ENCODE measurements at places on chromosomes 2 and 18. TPM values are rescaled to one million over a fixed set of nuclear protein-coding genes. Genes with fewer than 3 reads are reported as not detected.

GRCh38 chr2:223101340-223102039, 49.5 kb downstream of the KCNE4 start:
- H3K4me3 ChIP-seq, result no peak overlapping the region
- DNase-seq, result no peak
- H3K36me3 ChIP-seq, result no peaks in the 10 kb centered on the region
- H3K27ac ChIP-seq, result no peak overlapping the region
- H3K4me1 ChIP-seq, result no peaks in the 10 kb centered on the region

- no peak overlapping the region for H3K4me3 ChIP-seq
- no peak for DNase-seq
- H3K36me3 ChIP-seq, result peaks cover 81% of the 10 kb centered on the region
These were observed 21.3 kb downstream of the PLEKHB2 start for GRCh38 chr2:131126436-131126835.

Gene ITGA6
- total RNA-seq, result 188 TPM

DNA sequence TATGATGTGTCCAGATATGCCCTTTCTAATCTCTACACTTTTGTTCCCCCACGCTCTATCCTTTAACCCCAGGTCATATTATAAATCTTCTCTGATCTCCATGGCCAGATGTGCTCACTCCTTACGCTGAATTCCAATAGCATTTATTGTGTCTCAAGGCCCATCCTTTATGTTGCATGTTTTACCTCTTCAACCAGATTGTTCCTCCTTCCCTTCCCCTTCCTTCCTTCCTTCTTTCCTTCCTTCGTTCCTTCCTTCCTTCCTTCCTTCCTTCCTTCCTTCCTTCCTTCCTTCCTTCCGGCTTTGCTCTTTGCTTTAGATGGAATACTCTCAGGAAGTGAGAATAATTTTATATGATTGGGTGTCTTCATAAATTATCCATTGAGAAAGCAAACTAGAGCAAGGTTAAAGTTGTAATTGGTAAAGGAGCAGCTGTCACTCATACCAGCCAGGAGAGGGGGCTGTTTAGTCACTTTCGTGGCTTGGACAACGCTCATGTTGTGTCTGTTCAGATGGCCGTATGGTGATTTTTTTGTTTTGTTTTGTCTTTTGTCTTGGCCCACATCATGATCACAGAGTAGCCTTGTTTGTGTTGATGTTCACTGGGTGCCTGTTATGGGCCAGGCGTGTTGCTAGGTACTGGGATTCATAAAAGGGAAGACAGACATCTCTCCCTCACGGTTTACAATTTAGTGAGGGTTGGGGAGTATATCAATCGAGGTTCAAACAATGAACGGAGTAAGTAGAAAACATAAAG, 68.0 kb downstream of the DAW1 start:
- no peaks in the 10 kb centered on the region for H3K36me3 ChIP-seq
- H3K4me1 ChIP-seq, result no peaks in the 10 kb centered on the region
- no peak overlapping the region for H3K27ac ChIP-seq

- H3K27ac ChIP-seq, result no peak overlapping the region
- H3K4me1 ChIP-seq, result no peaks in the 10 kb centered on the region
- DNase-seq, result no peak
- no peaks in the 10 kb centered on the region for H3K27me3 ChIP-seq
- no peaks in the 10 kb centered on the region for H3K36me3 ChIP-seq
- H3K4me3 ChIP-seq, result no peak overlapping the region
These were observed 80.8 kb downstream of the TWIST2 start for GRCh38 chr2:238928520-238929241.

DNA sequence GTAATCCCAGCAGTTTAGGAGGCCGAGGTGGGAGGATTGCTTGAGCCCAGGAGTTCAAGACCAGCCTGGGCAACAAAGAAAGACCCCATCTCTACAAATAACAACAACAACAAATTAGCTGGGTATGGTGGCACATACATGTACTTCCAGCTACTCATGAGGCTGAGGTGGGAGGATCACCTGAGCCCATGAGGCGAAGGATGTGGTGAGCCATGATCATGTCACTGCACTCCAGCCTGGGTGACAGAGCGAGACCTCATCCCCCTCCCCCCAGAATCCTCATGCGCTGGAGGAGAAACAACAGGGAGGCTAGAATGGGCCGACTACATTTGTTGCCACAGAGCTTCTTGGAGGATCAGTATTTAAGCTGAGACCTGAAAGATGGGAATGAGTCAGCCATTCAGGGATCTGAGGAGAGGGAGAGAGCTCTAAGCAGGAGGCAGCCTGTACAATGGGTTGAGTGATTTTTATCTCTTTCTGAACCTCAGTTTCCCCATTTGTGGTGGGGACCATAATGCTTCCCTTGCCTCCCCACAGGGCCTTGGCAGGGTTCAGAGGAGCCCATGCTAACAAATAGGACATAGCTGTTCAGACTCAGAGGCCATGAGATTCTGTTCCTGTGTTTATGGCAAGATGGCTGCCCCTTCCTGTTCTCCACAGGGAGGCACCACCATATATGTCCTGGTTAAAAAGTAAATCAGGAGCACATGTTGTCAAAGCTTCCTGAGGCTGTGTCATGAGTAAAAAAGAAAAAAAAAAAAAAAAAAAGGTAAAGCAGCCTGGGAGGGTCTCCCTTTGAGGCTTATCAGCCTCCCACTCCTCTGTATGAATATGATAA, 131.4 kb upstream of the HAAO start:
- H3K36me3 ChIP-seq, result no peaks in the 10 kb centered on the region
- DNase-seq, result no peak
- H3K4me3 ChIP-seq, result no peak overlapping the region
- H3K27ac ChIP-seq, result no peak overlapping the region
- H3K4me1 ChIP-seq, result no peaks in the 10 kb centered on the region
- H3K27me3 ChIP-seq, result peaks cover 13% of the 10 kb centered on the region

Gene ASTL
- total RNA-seq, result 10.4 TPM

GRCh38 chr2:147910990-147911473, 66.2 kb downstream of the ACVR2A start:
- no peaks in the 10 kb centered on the region for H3K4me1 ChIP-seq
- no peaks in the 10 kb centered on the region for H3K36me3 ChIP-seq
- no peak overlapping the region for H3K4me3 ChIP-seq
- no peaks in the 10 kb centered on the region for H3K27me3 ChIP-seq
- H3K27ac ChIP-seq, result no peak overlapping the region
- DNase-seq, result no peak

- no peaks in the 10 kb centered on the region for H3K36me3 ChIP-seq
- no peak overlapping the region for H3K27ac ChIP-seq
- DNase-seq, result no peak
- H3K4me3 ChIP-seq, result no peak overlapping the region
These were observed 375.2 kb downstream of the TRIB2 start for GRCh38 chr2:13091861-13092378.

DNA sequence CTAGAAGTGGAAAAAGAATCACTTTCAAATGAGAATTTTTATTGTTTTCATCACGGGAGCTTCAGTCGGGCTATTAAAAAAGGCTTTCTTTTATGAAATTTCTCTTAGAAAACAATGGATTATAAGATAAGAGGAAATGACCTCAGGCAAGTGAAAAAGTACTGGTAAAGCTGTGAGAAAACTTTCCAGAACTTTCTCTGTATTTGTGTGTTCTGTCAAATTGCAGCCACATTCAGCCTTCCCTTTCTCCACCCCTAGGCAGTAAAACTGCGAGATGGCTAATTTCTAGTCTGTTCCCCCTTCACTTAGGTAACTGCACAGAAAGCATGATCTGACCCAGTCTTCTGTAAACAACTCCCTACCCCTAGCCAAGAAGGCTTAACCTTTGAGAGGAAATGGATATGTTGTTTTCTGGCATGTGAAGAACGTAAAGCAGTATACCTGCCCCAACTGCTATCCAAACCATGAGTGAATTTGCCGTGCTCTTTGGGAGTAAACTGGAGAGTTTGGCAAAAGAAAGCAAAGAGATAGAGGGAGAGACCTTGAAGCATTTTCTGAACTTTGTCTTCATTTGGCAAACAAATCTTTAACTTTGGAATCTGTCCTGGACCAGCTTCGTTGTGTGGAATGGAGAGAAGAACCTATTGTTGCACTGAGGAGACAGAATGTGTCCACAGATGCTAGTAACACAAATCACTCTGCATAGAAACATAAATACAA, 105.4 kb downstream of the ETAA1 start:
- H3K36me3 ChIP-seq, result no peaks in the 10 kb centered on the region
- no peak overlapping the region for H3K27ac ChIP-seq
- no peaks in the 10 kb centered on the region for H3K27me3 ChIP-seq
- no peak overlapping the region for H3K4me3 ChIP-seq
- H3K4me1 ChIP-seq, result no peaks in the 10 kb centered on the region
- DNase-seq, result no peak

GRCh38 chr2:219171231-219171651, 1.4 kb upstream of the SLC23A3 start:
- H3K27me3 ChIP-seq, result no peaks in the 10 kb centered on the region
- H3K36me3 ChIP-seq, result peaks cover 4% of the 10 kb centered on the region
- no peak overlapping the region for H3K4me3 ChIP-seq

Gene CYS1
- total RNA-seq, result not detected

DNA sequence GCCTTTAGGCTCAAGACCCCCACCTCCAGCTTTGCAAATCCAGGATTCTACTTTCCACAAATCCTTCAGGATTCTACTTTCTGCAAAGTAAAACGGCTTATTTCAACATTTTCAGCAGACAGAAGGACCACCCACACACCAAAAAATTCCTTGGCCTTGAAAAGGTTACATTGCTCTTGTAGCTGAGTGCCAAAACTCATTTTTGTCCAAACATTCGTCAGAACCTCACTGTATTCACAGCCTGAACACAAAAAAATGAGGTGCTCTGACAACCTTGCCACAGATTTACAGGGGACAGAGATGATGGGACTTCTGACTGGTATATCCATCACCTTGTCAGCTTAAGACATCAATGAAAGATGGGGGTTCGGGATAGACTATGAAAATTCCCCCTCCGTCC, 63.0 kb upstream of the COX7A2L start:
- DNase-seq, result no peak
- no peak overlapping the region for H3K27ac ChIP-seq
- no peaks in the 10 kb centered on the region for H3K4me1 ChIP-seq
- peaks cover 4% of the 10 kb centered on the region for H3K27me3 ChIP-seq

Gene MC5R
- not detected for total RNA-seq

Gene STK11IP
- 52.8 TPM for total RNA-seq

DNA sequence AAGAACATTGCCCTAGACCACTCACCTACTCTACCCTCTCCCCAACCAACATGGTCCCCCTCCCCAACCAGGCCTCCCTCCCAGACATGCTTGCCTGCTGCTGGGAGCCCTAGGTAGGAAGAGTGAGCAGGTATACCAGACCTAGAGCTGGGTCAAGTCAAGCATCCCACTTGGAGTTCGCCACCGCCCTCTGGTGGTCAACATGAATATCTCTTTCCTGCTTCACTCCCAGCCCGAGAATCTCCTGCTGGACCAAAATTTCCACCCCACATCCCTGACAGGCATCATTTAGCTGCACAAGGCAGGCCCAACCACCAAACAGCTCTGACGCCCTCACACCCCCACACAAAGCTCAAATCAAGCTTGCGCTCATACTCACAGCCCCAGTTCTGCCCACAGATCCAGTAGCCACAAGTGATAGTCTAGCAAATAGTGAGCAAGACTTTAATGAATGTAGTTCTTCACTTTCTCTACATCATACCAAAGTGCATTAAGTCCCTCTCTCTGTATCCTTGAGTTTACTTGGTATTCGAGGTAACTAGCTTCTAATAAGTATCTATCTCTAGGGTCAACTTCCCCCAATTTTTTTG, 116.0 kb downstream of the TNS1 start:
- peaks cover 19% of the 10 kb centered on the region for H3K27me3 ChIP-seq
- peaks cover 3% of the 10 kb centered on the region for H3K4me1 ChIP-seq
- no peak overlapping the region for H3K4me3 ChIP-seq
- no peak overlapping the region for H3K27ac ChIP-seq
- no peaks in the 10 kb centered on the region for H3K36me3 ChIP-seq

DNA sequence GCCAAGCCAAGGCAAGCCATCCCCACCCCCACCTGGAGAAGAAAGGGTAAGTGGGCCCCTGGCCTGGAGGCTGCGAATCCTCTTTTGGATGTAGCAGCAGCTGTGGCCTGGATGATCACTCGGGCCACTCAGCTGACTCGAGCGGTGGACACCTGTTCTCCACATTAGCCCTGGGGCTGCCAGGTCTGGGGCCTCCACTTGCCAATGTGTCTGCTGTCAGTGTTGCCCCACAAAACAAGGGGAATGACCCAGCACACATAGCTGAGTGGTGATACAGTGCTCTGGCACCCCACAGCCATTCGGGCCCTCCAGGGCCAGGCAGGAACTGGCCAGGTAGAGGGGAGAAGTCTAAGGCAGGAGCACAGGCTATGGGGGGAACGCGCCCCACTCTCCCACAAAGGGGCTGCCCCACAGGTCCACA, 2.6 kb downstream of the STK25 start:
- DNase-seq, result no peak
- peaks cover 3% of the 10 kb centered on the region for H3K27me3 ChIP-seq
- no peak overlapping the region for H3K4me3 ChIP-seq
- H3K27ac ChIP-seq, result no peak overlapping the region
- H3K36me3 ChIP-seq, result peaks cover under 1% of the 10 kb centered on the region

Gene MC4R
- total RNA-seq, result not detected

Gene RBM45
- 16.8 TPM for total RNA-seq

Gene ARHGAP15
- total RNA-seq, result 221 TPM

DNA sequence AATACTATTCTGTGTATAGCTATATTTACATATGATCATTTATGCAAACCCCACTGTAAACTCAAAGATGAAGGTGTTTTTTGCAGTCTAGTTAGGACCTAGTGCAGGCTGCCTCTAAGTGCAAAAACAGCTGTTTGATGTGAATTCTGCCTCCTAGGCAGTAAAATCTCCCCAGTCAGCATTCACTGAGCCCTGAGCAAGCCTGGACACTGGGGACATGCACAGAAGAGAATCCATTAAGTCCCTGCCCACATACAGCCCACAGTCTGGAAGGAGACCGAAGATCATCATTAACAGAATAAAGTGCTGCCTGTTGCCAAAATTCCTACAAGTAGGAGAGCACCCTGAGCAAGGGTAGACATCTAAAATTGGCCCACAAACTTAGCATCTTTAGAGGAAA, 14.4 kb upstream of the BIN1 start:
- no peaks in the 10 kb centered on the region for H3K4me1 ChIP-seq
- no peak for DNase-seq
- no peak overlapping the region for H3K4me3 ChIP-seq
- peaks cover 10% of the 10 kb centered on the region for H3K27me3 ChIP-seq
- H3K27ac ChIP-seq, result no peak overlapping the region

Gene SERPINB11
- total RNA-seq, result not detected

GRCh38 chr2:73004889-73005596, 66.5 kb downstream of the SFXN5 start:
- H3K4me1 ChIP-seq, result no peaks in the 10 kb centered on the region
- no peaks in the 10 kb centered on the region for H3K36me3 ChIP-seq
- no peak overlapping the region for H3K27ac ChIP-seq
- no peak overlapping the region for H3K4me3 ChIP-seq

DNA sequence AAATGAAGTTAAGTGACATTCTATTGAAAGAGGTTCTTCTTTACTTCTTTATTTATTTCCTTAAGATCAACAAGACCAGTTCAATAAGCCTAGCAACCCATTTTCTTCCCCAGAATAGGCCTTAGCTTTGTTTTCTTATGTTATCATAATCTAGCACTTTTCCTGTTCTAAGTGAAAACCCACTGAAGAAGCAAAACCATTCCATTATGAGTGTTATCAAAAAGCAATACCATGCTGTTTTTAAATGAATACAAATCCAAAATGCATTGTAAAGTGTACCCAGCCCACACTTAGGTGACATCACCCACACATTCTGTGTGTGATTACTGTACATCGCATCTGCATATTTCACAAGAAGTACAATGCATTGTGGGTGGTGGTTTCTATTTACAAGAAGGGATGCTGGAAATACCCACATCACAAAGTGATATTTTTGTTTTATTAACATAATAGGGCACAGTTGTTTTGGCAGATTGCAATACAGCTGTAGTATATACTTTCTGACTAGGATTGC, 679.5 kb downstream of the KCNJ3 start:
- DNase-seq, result no peak
- H3K36me3 ChIP-seq, result no peaks in the 10 kb centered on the region

Data from T-cell (primary cell).